ENCODE measurements at places on chromosomes 2 and 18.

DNA sequence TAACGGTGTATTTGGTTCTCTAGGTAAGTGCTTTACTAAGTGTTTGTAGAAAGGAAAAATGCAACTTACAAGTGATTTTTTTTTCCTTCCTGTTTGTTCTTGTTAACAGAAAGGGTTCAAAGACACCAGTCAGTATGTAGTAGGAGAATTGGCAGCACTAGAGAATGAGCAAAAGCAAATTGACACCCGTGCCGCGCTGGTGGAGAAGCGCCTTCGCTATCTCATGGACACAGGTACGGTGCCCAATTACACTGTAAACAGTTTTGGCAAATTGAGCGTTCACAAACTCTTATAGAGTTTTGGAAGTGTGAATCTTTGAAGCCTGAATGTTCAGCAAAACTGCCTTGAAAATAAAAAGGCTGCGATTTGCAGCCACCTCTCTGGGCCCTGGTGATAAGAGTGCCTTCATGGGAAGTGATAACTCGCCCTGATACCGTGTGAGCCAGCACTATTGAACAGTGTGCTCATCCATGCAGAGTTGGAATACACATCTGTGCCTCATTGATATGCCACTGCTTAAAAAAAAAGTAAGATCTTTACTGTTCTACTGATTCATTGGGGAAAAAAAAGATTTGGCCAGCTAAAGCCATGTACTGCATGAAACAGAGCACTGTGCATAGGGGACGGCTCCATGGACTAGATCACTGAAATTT lies 54.0 kb upstream of the OTX1 start:
- no peak overlapping the region for H3K27ac ChIP-seq
- no peaks in the 10 kb centered on the region for H3K27me3 ChIP-seq
- no peaks in the 10 kb centered on the region for H3K36me3 ChIP-seq
- DNase-seq, result no peak
- no peak overlapping the region for H3K4me3 ChIP-seq

- no peaks in the 10 kb centered on the region for H3K27me3 ChIP-seq
- DNase-seq, result no peak
- H3K4me3 ChIP-seq, result no peak overlapping the region
- no peaks in the 10 kb centered on the region for H3K4me1 ChIP-seq
Measured at GRCh38 chr2:3480352-3481010, 38.9 kb downstream of the ADI1 start.

GRCh38 chr2:125679903-125680302 lies 976.1 kb upstream of the GYPC start:
- H3K27me3 ChIP-seq, result no peaks in the 10 kb centered on the region
- H3K4me1 ChIP-seq, result no peaks in the 10 kb centered on the region
- H3K27ac ChIP-seq, result no peak overlapping the region
- DNase-seq, result no peak
- H3K36me3 ChIP-seq, result no peaks in the 10 kb centered on the region

- peaks cover 41% of the 10 kb centered on the region for H3K27me3 ChIP-seq
- peaks cover 16% of the 10 kb centered on the region for H3K4me1 ChIP-seq
- H3K4me3 ChIP-seq, result no peak overlapping the region
- peaks cover 2% of the 10 kb centered on the region for H3K36me3 ChIP-seq
Measured at GRCh38 chr2:118148809-118149208, 60.5 kb downstream of the INSIG2 start.

DNA sequence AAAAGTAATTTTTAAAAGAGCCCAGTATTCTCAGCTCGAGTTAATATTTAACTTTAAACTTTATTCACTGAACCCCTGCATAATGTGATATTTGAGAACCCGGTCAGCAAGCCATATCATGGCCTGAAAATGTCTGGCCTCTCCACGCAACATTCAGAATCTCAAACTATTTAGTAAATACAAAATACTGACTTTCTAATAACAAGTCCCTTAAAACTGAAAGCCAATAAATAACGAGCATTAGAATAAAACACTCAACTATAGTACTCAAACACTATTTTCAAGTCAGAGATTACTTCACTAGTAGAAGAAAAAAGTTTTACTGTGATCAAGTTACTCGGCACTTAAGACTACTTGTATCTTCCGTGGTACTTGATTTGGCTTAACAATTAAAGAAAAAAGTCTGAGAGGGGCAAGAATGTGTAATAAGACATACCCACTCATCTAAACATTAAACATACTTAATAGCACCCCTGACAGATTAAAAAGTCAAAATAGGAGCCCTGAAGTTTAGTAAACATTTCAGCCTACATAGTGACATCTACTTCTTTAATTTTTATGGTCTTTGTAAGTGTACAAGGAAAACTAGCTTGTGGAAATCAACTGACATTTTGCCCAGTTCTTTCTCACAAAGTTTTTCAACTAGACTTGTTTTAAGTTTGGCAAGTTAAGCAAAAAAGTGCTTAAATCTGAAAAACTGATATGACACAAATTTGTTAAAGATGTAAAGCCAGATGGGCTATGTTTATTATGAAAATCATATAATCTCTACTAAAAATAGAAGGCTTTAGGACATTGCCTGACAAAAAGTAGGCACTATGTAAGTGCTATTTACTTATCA lies 38.2 kb downstream of the RTN4 start:
- DNase-seq, result no peak
- no peak overlapping the region for H3K27ac ChIP-seq
- H3K4me1 ChIP-seq, result peaks cover 59% of the 10 kb centered on the region
- H3K27me3 ChIP-seq, result no peaks in the 10 kb centered on the region
- H3K4me3 ChIP-seq, result no peak overlapping the region

- no peak for DNase-seq
- H3K36me3 ChIP-seq, result no peaks in the 10 kb centered on the region
- H3K27ac ChIP-seq, result no peak overlapping the region
- H3K4me1 ChIP-seq, result no peaks in the 10 kb centered on the region
- H3K4me3 ChIP-seq, result no peak overlapping the region
- H3K27me3 ChIP-seq, result no peaks in the 10 kb centered on the region
Measured at GRCh38 chr2:134839649-134840048, 1.2 kb downstream of the ACMSD start.

GRCh38 chr2:43340066-43340465 lies 113.7 kb upstream of the ZFP36L2 start:
- H3K27ac ChIP-seq, result no peak overlapping the region
- no peaks in the 10 kb centered on the region for H3K27me3 ChIP-seq
- peaks cover 14% of the 10 kb centered on the region for H3K4me1 ChIP-seq
- no peak for DNase-seq

- no peaks in the 10 kb centered on the region for H3K27me3 ChIP-seq
- H3K27ac ChIP-seq, result no peak overlapping the region
- DNase-seq, result no peak
Measured at GRCh38 chr2:215362562-215362904, 50.7 kb downstream of the ATIC start.

- no peak overlapping the region for H3K27ac ChIP-seq
- DNase-seq, result no peak
- peaks cover 10% of the 10 kb centered on the region for H3K4me1 ChIP-seq
- H3K27me3 ChIP-seq, result peaks cover 54% of the 10 kb centered on the region
Measured at GRCh38 chr18:12306752-12307700, 1.0 kb upstream of the TUBB6 start.

- H3K4me1 ChIP-seq, result no peaks in the 10 kb centered on the region
- H3K27ac ChIP-seq, result no peak overlapping the region
- no peak overlapping the region for H3K4me3 ChIP-seq
- DNase-seq, result no peak
- no peaks in the 10 kb centered on the region for H3K36me3 ChIP-seq
- peaks cover 6% of the 10 kb centered on the region for H3K27me3 ChIP-seq
Measured at GRCh38 chr2:150477347-150477746, 10.1 kb downstream of the RND3 start.

- H3K36me3 ChIP-seq, result peaks cover 4% of the 10 kb centered on the region
- H3K27ac ChIP-seq, result no peak overlapping the region
- H3K27me3 ChIP-seq, result no peaks in the 10 kb centered on the region
- no peak overlapping the region for H3K4me3 ChIP-seq
Measured at GRCh38 chr2:81495556-81495955, 1191.0 kb upstream of the LRRTM1 start.

- no peak for DNase-seq
- H3K27ac ChIP-seq, result no peak overlapping the region
- H3K36me3 ChIP-seq, result no peaks in the 10 kb centered on the region
- H3K4me3 ChIP-seq, result no peak overlapping the region
Measured at GRCh38 chr2:24435391-24436316, 55.4 kb upstream of the NCOA1 start.

DNA sequence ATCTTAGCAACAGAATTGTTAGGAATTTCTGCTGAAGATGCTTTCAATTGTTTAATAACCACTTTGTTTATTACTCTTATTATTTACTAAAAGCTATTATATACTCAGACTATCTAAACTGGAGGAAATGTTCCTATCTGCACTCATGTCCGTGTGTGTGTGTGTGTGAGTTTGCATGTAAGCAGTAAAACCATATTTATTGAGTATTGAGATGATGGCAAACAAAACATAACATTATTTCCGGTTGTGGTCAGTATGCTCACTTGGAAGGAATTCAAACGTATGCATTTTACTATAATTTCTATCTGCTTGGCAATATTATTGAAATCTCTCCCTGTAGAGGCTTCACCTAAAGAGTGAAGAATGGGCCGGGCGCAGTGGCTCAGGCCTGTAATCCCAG lies 43.0 kb upstream of the ZNF804A start:
- H3K27me3 ChIP-seq, result no peaks in the 10 kb centered on the region
- no peak overlapping the region for H3K4me3 ChIP-seq
- no peaks in the 10 kb centered on the region for H3K36me3 ChIP-seq
- H3K27ac ChIP-seq, result no peak overlapping the region
- no peaks in the 10 kb centered on the region for H3K4me1 ChIP-seq

DNA sequence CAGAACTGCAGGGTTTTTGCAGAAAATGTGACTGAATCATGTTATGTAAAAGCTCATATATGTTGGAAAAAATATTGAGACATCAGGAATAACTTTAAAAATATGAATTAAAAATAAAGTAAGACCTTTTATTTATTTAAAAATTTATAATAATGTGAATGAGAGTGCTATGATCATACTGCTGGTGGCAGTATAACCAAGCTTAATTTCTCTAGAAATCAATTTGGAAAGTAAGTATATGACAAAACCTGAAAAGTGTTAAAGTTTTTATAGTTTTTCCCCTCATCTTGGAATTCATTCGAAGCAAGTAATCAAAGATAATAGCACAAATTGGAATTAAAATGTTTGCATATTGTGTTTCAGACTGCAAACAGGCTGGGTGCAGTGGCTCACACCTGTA lies 7.5 kb downstream of the SLC39A10 start:
- peaks cover 55% of the 10 kb centered on the region for H3K4me1 ChIP-seq
- no peak overlapping the region for H3K27ac ChIP-seq
- no peak for DNase-seq
- no peaks in the 10 kb centered on the region for H3K27me3 ChIP-seq
- no peak overlapping the region for H3K4me3 ChIP-seq

- no peak for DNase-seq
- H3K4me1 ChIP-seq, result no peaks in the 10 kb centered on the region
- H3K36me3 ChIP-seq, result no peaks in the 10 kb centered on the region
- H3K4me3 ChIP-seq, result no peak overlapping the region
Measured at GRCh38 chr2:220151341-220151740, 523.9 kb downstream of the SLC4A3 start.

DNA sequence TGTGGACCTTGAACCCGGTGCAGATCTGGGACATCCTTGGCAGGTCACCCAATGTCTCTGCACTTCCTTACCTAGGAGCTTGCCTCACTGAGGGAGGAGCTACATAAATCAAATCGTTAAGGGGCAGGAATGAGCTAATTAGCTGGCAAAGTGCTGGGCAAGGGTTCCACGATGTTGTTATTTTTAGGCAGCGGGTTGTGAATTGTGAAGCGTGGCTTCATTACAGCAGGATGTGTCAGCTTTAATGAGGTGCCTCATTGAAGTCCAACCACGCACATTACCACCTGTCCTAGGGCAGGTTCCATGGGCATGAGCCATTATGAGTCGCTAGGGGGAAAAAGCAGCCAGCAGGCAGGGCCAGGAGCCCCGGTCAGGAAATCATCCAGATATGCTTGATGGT lies 127.0 kb upstream of the AGAP1 start:
- no peaks in the 10 kb centered on the region for H3K36me3 ChIP-seq
- no peak overlapping the region for H3K27ac ChIP-seq
- H3K4me3 ChIP-seq, result no peak overlapping the region
- DNase-seq, result no peak
- H3K27me3 ChIP-seq, result no peaks in the 10 kb centered on the region

DNA sequence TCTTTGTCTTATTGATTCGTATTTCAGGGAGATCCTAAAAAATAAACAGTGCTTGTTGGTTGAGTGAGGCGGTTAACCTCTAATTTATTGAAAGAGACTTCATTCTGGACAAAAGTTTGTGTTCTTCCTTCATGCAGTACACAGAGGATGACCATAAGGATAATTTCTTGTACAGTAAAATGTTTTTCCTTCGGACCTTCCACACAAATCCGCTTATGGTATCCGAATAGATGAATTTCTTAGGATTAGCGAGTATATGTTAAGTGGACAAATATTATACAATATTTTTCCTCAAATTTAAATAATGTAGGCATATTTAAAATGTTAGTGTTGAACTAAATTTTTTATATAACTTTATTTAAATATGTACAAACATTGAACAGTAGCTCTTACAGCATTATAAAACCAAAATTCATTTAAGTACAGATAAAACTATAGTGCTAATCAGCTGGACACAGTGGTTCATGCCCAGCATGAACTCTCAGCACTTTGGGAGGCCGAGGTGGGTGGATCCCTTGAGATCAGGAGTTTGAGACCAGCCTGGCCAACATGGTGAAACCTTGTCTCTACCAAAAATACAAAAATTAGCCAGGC lies 84.4 kb downstream of the LPIN1 start:
- H3K36me3 ChIP-seq, result peaks cover 14% of the 10 kb centered on the region
- H3K4me3 ChIP-seq, result peak overlapping the region; percentile 79
- peaks cover 56% of the 10 kb centered on the region for H3K4me1 ChIP-seq
- no peak for DNase-seq
- H3K27me3 ChIP-seq, result peaks cover 42% of the 10 kb centered on the region

DNA sequence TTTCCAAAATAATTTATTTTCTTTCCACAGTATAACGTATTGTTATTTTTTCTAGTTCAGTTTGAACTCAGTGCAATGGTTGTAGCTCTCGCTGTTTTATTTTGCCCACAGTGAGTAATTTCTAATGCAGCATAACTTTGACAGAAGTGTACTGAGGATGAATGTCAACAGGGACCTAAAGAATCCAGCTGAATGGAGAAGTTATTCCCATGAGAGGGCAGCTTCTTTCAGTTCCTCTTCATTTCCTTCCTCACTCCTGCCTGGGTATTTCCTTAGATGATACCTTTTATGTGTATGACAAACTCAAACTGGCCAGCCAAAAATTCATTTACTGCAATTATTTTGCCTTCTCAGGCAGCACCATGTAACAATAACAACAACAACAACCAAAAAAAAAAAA lies 1223.1 kb upstream of the ZEB2 start:
- DNase-seq, result no peak
- H3K4me1 ChIP-seq, result peaks cover 24% of the 10 kb centered on the region
- H3K27me3 ChIP-seq, result peaks cover 18% of the 10 kb centered on the region
